ENCODE measurements at places on chromosomes 1 and 21.

- DNase-seq, result no peak
Observed at GRCh38 chr1:17539118-17539476, 401 bp upstream of the ARHGEF10L start.

DNA sequence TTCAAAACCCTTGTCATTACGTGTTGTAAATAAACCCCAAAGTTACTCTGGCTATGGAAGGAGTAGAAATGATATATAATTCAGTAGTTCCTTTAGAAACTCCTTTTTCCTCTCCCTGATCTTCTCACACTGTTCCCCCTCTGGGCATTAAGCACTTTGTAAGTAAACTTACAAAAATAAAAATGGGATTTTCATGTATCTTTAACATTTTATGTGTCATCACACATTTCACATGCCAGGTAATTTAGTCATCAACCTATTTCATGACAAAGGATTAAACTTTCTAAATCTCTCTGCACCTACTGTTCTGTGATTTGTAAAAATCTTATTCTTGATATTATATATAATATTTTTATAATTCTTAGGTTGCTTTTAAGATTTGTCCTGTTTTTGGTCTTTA, 176.9 kb downstream of the NEK7 start:
- DNase-seq, result no peak

DNA sequence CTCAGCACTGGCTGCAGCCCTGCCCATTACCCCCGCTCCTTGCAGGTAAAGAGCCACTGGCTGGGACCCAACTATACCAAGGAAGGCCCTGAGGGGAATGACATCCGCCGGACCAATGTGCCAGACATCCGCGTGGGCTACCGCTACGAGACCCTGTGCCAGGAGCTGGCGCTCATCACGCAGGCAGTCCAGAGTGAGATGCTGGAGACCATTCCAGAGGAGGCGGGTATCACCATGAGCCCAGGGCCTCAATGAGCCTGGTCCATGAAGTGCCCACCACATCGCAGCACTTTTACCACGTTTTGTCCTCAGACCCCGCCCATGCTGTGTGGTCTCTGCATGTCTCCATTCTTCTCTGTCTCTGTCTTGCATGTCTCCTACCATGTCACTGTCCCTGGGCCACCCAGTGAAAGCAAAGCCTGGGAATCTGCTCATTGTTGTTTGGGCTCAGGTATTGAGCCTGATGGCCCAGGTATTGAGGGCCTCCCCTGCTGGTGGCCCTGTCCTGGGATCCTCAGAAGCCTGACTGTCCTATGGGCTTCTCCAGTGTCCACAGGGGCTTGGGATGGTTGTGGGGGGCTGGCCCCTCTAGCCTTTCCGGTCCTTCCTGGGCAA, 11.4 kb downstream of the AMPD2 start:
- no peak for DNase-seq

DNA sequence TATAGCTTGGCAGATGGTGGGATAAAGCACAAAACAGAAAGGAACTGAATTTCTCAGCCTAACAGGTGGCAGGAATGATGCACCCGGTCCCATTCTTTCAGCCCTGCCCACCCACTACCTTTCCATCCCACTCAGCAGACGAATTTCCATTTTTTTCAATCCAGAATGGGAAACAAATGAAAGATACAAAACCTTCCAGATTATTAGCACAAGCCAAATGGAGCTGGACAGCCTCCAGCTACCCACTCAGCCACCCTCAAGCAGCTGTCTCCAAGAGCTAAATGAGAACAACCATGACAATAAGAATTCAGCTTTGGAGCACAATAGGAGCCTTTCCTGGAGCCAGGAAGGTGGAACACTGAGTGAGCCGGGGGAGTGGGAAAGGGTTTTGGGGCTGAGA, 96.3 kb upstream of the ST6GALNAC5 start:
- no peak for DNase-seq

GRCh38 chr1:29094433-29094832, 29.3 kb downstream of the TMEM200B start:
- DNase-seq, result no peak

GRCh38 chr1:66140072-66140471, 347.4 kb downstream of the PDE4B start:
- no peak for DNase-seq
